Stimulated activated CD4-positive, alpha-beta T cell treated with anti-CD3 and anti-CD28 coated beads, Interleukin-12 subunit alpha, Interleukin-12 subunit beta, amount 100 ng/mL, for 4 hours (primary cell): ENCODE measurements at places on chromosomes 2 and 18.

- DNase-seq: no peak
Observed at GRCh38 chr2:140383781-140384180, 1603.6 kb upstream of the NXPH2 start.

DNA sequence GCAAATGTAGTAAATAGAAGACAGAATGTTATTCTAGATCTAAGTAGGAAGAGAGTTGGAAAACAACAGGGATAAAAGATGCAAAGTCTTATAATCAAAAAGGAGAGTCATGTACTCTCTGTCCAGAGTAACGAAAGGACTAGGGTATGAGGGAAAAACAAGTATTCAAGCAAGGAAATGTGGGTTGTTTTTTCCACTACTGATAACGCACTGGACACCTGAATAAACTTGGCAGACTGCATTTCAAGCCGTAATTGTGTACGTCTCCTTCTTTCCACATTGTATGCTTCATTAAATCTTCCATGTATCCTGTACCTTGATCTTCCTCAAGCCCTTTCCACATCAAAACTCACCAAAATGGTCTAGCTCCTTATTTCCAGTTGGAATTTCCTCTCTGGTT is 420.6 kb downstream of the ZEB2 start:
- DNase-seq: no peak

- no peak for DNase-seq
Observed at GRCh38 chr2:226644399-226644865, 155.2 kb downstream of the IRS1 start.

GRCh38 chr2:120239488-120240287 is 13.0 kb upstream of the RALB start:
- no peak for DNase-seq

- DNase-seq: no peak
Observed at GRCh38 chr2:70463997-70464396, 89.6 kb downstream of the TGFA start.

DNA sequence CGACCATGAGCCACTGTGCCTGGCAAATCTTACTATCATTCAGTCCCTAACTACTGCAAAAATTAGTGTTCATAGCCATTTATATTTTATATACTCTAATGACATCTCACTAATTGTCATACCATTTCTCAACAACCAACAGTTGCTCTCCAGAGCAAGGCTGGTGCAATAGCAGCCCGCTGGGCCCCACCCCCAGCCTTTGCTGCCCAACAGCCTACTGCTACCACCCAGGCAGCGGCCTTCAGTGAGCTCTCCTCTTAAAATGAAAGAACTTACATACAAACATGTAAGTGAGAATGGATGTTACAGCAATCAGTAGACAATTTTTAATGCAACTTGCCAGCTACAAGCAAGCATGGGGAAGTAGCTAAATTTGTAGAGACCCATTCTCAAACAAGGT is 90.5 kb downstream of the HNRNPLL start:
- no peak for DNase-seq

DNA sequence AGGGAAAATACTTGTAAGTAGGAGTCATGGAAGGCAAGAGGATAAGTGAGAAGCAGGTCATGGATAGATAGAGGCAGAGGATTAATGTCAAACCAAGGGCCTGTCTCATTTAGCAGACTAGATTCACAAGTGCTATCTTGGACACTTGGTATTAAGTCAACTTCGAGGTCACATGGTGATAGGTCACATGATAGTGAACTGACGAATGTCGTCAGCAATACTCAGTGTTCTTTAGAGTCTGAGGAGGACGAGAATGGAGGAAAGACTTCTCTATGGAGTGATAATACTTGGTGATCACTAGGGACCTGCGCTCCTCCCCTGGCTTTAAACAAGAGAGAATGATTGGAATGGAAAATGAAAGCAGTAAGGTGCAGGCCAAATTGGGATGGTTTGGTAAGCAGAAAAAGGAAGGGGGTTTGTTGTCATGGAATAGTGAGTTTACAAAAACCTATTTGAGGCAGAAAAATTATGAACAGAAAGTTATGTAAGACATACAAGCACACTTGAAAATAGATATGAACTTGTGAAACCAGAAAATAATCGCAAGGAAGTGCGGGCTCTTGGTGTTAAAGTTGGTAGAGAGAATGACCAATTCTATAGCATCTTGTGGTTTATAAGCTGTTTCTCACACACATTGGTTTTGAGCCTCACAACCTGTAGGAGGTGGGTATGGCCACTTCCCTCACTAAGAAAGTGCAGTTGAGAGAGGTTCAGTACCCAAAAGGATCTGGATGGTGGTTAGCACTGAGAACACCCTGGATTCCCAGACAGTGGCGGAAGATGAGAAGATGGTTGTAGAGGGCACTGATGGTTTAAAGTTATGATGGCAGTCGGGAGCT is 141.5 kb downstream of the WDSUB1 start:
- no peak for DNase-seq

- no peak for DNase-seq
Observed at GRCh38 chr2:223386984-223387383, 215.2 kb downstream of the SCG2 start.

- DNase-seq: no peak
Observed at GRCh38 chr2:137706786-137707613, 257.3 kb upstream of the HNMT start.

- no peak for DNase-seq
Observed at GRCh38 chr2:135546436-135546835, 15.2 kb downstream of the R3HDM1 start.

DNA sequence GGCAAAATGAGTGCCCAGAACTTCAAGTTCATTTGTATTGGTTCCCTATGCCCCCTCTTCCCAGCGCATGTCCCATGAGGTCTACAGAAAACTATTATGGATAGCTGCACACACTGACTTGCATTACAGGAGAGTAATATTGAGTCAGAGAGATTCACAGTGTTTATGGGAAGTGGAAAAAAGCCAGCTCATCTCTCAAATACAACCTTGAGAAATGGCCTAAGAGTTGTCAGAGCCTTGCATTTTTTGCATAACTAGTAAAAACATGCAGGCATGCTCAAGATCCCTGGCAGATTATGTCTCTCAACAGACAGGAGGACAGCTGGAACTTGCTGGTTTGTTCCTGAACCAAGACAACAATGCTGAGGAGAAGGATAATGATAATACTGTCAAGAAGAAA is 1292.8 kb downstream of the DSC3 start:
- DNase-seq: no peak

GRCh38 chr2:218343591-218343990 is 13.1 kb upstream of the CATIP start:
- DNase-seq: no peak

- no peak for DNase-seq
Observed at GRCh38 chr2:58891828-58892377, 650.8 kb upstream of the FANCL start.

DNA sequence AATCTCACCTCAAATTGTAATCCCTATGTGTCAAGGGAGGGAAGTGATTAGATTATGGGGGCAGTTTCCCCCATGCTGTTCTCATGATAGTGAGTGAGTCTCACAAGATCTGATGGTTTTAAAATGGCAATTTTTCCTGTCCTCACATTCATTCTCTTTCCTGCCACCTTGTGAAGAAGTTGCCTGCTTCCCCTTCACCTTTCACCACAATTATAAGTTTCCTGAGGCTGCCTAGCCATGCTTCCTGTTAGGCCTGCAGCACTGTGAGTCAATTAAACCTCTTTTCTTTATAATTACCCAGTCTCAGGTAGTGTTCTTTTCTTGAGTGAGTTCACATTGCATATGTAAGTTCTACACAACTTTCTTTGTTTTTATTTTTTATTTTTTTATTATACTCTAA is 271.5 kb downstream of the EXOC6B start:
- no peak for DNase-seq

DNA sequence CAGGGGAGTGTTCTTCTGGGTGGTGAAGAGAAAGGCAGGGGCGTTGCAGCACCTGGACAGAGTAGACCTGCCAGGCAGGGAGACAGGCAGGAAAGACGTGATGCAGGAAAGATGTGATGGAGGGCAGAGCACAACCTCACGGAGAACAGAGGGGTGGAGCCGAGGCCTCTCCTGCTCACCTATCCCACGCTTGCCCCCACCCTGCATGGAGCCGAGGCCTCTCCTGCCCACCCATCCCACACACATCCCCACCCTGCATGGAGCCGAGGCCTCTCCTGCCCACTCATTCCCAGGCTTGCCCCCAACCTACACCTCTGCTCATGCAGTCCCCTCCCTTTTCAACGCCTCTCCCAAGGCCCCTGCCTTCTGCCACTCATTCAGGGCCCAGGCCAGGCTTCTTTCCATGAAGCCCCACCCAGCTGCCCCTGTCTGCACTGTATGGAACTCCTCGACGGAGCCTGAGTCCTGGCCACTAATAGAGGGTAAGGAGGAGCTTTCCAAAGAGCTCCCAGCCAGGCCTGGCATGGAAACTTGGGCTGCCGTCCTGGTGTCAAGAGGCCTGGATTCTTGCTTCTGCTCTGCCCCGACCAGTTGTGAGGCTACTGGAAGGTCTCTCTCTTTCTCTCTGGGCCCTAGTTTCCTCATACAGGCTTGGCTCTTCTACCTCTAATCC is 32.0 kb upstream of the LOXHD1 start:
- DNase-seq: no peak

DNA sequence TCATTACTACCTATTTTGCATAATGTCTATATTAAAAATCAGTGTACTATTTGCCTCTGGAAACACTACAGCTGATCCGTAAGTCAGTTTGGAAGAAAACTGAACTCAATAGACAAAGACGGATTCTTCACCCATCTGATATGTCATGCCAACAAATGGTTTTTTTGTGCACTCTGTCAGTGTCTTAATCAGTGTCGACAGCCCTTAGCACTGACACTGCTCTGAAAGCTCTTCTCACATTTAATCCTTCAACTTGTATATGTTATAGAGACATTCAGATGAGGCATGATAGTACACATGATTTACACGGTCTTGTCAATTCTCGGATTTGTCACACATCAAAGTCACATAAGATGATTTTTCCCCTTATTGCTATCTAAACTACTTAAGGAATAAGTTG is 347.5 kb upstream of the GALNT5 start:
- no peak for DNase-seq

DNA sequence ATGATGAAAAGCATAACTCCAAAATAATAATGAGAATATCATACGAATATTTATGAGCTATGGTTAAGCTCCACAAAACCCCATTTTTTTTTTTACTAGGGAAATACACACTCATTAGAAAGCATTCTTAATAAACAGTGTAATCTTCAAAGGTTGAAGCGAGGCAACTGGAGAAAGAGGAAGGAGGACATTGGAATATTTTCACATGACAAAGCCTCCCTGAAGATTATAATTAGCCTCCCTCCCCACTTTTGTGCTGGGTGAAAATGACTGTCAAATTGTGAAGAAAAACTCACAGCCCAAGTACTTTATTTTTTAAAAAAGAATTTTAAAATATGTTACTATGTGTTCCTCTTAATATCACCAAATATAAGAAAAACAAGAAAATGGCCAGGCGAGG is 64.1 kb upstream of the NFU1 start:
- no peak for DNase-seq
